Stimulated activated CD8-positive, alpha-beta memory T cell treated with anti-CD3 and anti-CD28 coated beads, Interleukin-7, amount 100 ng/mL, for 1 hour (primary cell): ENCODE measurements at places on chromosomes 7 and 10.

DNA sequence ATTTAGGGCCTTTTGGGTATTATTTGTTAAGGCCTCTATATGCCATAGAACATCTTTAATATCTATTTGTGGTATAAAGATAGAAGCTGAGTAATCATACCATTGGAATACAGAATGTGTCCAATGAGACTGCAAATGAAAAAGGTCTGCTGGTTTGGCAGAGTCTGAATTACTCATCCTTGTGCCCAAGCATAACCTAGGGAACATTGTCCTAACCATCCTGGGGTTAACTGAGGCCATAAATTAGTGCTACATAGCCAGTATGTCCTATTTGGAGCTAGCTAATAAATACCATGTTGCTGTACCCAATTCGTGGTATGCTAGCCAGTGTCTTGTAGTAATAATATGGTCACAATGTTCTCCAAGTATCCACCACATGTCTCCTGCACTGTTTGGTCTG, 117.1 kb downstream of the ANKRD26 start:
- no peak for DNase-seq

DNA sequence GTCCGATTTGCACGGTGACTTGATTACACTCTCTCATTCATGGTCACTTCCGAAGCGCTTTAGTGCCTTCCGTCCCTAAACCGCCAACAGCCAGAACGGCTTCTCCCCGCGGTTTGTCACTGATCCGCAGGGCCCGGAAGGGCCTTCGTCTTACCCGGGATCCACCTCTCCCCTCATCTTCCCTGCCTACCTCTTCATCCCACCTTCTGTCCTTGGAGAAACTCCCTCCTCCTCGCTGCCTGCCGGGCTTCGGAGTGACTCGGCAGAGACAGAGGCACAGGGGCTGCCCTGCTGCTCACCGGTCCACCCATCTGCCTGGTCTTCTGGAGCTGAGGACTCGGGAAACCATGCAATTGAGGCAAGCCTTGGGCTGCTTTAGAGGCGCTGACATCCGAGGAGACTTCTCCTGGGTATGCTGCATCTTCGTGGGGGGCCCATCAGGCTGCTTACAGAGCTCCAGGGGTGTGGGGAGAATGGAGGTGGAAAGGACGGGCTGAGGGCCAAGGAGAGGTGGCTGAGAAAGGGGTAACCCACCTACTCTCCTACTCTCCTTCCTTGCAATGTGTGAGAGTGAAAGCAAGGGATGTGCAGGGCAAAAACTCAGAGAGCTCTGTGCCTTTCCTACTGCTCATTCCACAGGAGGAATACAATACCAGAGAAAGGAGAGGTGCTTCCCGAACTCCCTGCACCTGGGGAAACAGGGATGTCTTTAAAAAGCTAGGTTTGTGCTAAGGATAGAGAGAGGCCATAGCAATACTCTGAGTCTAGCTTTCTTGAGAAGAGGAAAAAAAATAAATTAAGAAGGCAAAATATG, 1.0 kb upstream of the HOXA11 start:
- no peak for DNase-seq

DNA sequence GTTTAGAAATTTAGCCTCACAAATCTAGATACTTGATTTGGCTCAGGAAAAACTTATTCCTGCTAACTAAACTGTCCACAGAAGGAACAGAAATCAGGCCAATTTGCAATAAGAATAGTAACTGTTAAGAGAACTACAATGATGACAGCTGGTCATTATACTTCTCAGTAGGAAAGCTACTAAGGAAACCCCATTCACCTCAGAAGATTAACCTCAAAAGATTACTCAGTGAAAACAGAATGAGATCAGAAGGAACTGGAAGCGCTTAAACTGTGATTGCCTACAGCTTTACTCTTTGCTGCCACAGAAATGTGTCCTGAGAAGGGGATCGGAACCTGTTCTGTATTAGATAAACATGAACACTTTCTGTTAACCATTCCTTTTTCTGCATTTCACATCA, 24.3 kb upstream of the DNAJB12 start:
- DNase-seq: no peak

DNA sequence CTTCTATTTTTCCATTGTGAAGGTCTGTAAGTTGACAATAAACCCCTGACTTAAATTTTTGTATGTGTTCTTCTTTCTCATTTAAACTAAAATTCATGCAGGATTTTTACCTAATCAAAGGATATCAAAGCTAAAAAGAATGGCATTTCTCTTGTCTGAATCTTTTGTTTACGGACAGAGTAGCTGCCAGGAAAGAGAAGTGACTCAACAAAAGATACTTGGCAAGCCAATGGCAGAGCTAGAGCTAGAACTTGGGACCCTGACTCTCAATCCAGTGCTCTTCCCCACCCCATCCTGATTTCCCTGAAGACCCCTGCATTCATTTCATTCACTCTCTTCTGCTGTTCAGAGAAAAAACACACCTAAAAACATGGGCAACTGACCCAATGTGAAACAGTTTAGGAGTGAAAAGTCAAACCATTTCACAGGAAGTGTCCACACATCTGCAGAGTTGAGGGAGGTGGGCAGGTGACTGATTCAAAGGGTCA, 40.2 kb upstream of the PDLIM1 start:
- no peak for DNase-seq

DNA sequence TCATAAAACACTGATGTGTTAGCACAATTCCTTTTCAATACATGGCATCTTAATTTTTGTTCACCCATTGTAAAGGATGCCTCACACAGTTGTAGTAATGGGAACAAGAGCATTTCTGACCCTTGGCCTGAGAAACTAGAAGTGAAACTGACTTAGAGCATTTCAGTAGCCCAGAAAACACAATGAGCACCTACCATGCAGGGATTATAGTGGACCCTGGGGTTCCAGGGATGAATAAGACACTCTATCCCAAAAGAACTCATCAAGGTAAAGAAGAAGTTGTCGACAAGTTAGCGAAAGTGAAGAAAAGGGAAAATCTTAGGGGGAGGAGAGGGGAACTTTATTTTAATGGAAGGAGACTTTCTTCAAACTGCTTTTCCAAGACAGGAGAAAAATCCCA, 125.6 kb downstream of the NT5C2 start:
- DNase-seq: no peak

DNA sequence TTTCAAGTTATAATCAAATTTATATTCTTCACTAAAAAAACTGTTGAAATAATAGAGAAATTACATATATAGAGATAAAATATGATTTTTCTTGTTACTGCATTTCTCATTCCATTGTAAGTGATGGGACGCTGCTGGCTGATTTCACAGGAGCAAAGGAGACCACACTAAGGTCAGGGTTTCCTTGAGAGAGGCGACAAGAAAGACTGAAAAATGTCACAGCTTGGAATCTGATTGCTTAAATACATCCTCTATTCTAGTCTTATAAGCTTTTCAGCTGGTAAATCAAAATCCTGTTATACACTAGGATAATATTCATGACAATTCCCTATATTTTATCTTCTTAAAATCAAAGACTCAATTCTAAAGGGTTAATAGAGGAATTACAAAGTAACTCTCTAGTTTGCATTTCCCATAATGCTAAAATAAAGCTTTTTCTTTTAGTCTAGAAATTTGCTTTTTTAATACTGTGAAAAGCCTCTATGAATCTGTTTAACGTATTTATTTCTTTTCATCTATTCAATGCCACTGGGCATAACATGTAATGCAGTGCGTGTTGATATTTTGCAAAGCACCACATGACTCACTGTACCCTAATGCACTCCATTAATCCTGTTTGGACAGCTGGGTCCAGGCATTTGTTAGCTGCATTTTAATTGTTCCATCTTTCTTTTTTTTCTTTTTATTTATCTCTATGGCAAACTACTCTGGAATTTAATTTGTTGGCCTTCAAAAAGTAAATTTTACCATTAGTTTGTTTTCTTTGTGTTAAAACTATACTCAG, 81.7 kb downstream of the RNF32 start:
- no peak for DNase-seq

DNA sequence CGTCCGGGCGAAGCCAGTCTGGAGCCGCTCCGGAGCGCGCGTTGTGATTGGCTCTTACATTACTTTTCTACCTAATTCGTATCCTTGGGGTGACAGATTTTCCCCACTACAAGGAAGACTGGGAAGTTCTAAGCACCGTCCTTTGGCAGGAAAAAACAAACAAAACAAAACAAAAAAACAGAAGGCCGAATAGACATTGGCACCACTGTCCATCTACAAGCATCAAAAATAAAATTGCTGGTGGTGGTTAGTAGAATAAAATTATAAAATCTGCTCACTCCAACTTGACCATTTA, 651 bp upstream of the SKAP2 start:
- no peak for DNase-seq

GRCh38 chr10:70680899-70681730, 8.8 kb downstream of the ADAMTS14 start:
- DNase-seq: no peak

GRCh38 chr7:45050198-45050597, 38.6 kb downstream of the NACAD start:
- no peak for DNase-seq

DNA sequence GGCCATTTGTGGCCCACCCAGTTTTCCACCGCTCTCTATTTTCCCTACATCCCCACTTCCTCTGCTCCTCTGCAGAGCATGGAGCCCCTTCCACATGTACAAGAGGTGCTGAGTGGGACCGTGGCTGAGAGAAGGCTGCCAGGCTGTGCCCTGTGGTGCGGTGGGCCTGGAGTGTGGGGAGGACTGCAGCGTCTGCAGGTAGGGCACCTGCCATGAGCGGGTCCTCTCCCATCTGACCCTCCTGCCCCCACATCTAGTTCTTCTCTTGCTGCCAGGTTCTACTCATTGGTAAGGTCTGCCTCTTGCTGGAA, 145.6 kb upstream of the FAM20C start:
- no peak for DNase-seq

GRCh38 chr10:74828946-74829345, 2.5 kb downstream of the KAT6B start:
- DNase-seq: no peak

DNA sequence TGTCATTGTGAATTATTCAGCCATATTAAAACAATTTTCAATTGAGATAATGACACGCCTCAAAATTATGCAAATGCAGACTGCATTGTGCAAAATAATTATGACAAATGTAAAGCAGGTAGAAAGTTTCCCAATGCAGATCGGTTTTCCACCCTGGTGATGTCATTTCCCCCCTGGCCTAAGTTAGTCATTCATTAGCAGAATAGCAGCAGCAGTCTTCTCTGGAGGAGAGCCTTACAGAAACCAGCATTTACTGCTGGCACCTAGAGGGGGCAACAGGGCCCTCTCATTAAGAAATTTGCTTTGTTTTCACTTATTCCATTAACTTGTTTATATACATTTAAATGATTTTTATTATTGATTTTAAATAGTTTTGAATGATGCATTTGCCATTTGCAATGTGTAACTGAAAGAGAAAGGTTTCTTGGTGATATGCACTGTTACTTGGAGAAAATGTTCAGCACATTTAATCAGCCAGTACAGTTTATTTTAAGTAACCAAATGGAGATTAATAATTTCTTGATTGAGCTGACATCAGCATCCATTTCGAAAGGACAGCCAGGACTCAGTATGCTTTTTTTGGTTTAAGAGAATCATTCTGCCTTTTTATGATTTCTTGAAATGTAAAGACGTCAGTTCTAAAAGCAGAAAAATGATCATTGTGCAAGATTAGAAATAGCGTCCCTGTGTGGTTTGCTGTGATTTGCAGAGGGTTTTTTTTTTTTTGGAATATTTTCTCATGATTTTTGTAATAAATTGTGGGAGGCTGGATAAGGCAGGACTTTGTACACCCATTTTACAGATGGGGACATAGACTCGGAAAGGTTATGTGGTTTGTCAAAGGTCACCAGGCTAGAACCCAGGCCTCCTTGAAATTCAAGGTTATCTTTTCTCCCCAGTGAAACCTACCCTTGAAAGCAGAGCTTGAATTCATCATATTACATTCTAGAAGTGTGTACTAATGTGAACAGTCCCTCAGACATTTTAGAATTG, 3.5 kb downstream of the ARID5B start:
- no peak for DNase-seq

GRCh38 chr7:100124301-100125230, 2.2 kb upstream of the MBLAC1 start:
- no peak for DNase-seq

GRCh38 chr10:60122190-60122589, 215.8 kb upstream of the CCDC6 start:
- no peak for DNase-seq

GRCh38 chr7:140261522-140261921, 84.7 kb upstream of the KDM7A start:
- no peak for DNase-seq

DNA sequence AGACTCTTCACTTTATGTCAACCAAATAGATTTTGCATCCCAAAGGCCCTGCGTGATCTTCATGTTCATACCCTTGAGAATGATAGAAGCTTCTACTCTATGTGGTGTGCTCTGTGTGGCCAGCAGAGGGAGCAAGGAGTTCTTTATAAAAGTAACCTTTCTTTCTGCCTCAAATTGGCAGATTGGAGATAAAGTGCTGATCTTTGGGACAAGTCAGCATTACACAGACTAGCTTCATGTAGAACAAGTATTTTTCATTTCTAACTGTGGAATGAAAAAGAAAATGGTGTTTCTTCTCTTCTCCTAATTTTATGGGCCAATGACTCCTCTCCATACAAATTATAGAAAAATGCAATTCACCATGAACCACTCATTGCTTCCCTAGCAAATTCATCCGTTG, 1214.1 kb downstream of the SORCS1 start:
- DNase-seq: no peak

DNA sequence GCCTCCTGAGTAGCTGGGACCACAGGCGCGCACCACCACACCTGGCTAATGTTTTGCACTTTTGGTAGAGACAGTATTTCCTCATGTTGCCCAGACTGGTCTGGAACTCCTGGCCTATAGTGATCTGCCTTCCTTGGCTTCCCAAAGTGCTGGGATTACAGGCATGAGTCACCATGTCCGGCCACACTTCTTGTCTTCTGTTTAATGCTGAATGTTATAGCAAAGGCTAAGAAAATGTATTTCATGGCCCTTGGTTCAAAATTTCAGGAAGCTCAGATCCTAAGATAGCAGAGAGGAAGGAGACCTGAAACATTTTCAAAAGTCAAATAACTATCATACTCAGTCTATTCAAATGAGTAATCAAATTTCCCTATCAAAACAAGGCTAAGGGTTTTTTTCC, 229.6 kb downstream of the BAMBI start:
- no peak for DNase-seq

- no peak for DNase-seq
Measured at GRCh38 chr10:62831346-62831745, 15.2 kb upstream of the EGR2 start.

DNA sequence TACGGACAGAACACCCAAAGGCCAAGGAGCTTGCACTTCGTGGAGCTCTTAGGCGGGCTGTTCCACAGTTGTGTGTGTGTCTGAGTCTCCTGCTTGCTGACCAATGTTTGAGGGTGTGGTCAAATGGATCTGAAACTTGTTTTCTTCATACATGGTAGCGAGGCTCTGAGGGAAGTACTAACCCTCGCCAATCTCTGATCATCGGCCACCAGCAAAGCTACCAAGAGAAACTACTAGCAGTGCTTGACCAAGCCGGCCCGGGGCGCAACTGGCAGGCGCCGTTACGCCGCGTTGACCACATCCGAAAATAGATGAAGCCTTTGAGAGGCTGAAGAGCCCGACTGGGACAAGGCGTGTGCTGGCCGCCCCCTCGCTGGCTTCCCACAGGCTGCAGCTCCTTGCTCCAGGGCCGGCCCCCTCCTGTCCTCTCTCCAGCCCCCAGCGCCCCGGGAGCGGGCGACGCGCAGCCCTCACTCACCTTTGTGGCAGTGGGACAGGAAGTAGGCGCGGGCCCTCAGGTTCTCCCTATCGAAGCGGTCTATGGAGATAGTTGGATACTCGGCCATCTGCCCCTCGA, 384 bp downstream of the DCLRE1C start:
- DNase-seq: no peak

GRCh38 chr7:154409703-154410311, 357.6 kb downstream of the DPP6 start:
- DNase-seq: no peak
